Activated T-helper 2 cell treated with anti-CD3 and anti-CD28 coated beads, Interferon-gamma antibody, Interleukin-2, Interleukin-4, amounts not matched to agents 10 μg/mL and 5 μg/mL and 100 μg/mL, durations not matched to agents 14 hours and 24 hours and 36 hours (primary cell): ENCODE measurements at places on chromosomes 11 and 22.

GRCh38 chr11:108571001-108571400 is 22.6 kb downstream of the EXPH5 start:
- DNase-seq: no peak

GRCh38 chr11:30753994-30754393 is 167.8 kb upstream of the MPPED2 start:
- DNase-seq: no peak

GRCh38 chr22:19819208-19819910 is 35.3 kb downstream of the GNB1L start:
- no peak for DNase-seq

DNA sequence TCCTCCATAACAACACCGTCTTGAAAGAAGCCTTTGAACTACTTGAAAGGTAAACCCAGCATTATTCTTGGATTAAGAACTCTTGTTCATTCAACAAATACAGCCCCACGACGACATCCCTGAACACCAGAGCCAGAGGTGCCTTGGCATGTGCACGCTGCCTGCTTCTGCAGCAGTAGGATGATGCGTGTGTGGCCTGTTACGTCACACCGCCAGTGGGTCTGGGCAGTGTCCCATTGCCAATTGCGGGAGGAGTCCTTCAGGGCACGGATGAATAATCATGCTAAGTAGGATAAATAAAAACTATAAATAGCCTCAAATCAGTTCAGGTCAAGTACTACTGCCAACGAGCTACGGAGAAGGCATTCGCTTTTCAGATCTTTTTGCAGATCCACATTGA is 380.5 kb downstream of the SHANK2 start:
- no peak for DNase-seq

- DNase-seq: no peak
These were observed 122.9 kb downstream of the MAML2 start for GRCh38 chr11:96219981-96220623.

DNA sequence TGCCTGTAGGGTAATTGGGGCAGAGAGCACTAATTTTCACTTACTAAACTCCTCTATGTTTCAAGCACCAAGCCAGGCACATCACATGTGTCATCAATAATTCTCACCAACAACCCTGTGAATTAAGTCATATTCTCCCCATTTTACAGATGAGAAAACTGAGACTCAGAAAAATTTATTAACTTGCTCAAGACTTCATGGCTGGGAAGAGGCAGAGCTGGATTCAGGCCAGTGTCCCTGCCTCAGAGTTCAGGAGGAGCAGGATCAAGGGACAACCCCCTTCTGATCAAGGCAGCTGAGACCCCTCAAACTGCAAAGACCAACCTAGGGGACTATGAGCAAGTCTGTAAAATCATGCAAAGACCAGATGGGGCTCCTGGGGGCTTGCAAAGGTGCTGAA is 2.1 kb downstream of the SMIM35 start:
- no peak for DNase-seq

DNA sequence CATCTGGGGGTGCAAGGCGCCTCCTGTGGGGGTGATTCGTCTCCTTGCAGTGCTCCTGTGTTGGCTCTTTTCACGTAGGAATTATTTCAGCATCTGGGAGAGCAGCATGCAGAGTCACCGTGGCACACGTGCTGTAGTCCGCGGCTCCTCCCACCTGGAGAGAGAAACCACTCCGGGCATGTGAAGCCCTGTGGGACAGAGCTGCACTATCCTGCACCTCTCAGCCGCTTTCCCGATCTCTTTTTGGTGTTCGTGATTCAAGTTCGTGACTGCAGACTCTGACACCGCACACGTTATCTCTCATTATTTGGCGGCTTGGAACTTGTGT is 394.6 kb downstream of the TBC1D22A start:
- DNase-seq: no peak

- DNase-seq: no peak
These were observed 607.9 kb downstream of the BUD13 start for GRCh38 chr11:116164843-116165242.

GRCh38 chr11:94885133-94885532 is 88.2 kb downstream of the CWC15 start:
- DNase-seq: no peak

- DNase-seq: no peak
These were observed 2.4 kb downstream of the DDTL start for GRCh38 chr22:23969071-23969470.

GRCh38 chr11:13784441-13784840 is 116.0 kb downstream of the FAR1 start:
- DNase-seq: no peak

DNA sequence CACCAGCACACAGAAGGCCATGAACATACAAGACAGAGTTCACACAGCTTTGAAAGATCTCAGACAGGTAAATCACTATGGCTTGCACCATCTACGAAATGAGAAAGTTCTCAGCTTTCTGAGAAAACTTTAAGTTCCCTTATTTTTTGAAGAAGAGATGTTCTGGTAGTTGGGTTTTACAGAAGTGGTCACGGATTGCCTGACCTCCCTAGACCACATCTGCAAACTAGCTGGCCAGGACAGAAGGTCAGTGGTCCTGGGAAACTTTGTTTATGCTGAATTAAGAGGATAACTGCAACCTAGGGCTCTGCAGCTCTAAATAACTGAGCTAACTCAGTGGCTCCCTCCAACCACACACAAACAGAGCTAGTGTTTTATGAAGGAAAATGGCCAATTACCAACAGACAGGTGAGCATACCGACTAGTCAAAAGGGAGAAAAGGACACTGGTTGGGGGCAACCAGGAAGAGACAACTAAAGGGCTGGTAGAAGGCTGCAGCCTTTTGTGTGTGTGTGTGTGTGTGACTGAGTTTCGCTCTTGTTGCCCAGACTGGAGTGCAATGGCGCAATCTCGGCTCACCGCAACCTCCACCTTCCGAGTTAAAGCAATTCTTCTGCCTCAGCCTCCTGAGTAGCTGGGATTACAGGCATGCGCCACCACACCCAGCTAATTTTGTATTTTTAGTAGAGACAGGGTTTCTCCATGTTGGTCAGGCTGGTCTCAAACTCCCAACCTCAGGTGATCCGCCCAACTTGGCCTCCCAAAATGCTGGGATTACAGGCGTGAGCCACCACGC is 8.5 kb upstream of the SCN2B start:
- DNase-seq: no peak

GRCh38 chr11:2834503-2835273 is 50.9 kb downstream of the CDKN1C start:
- DNase-seq: no peak

GRCh38 chr11:85815186-85815931 is 4.4 kb upstream of the SYTL2 start:
- no peak for DNase-seq

GRCh38 chr22:44055805-44056204 is 31.7 kb downstream of the PARVB start:
- no peak for DNase-seq

GRCh38 chr22:39255449-39256185 is 10.8 kb upstream of the PDGFB start:
- DNase-seq: no peak

DNA sequence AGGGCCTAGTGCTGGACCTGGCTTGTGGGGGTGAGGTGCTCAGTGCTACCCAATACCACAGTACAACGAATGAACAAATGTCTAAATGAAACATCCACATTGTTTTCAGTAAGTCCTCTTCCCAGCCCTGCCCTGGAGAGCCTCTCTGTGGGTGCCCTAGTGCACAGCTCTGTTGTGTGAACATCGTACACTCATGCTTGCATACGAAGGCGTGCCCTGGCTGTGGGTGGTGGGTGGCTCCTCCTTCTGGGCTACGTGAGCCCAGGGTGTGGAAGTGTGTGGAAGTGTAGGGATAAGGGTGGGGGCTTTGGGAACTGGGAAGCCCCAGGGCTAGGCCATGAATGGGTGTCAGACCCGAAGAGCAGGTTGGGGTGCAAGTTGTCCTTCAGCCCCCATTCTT is 592 bp upstream of the NLRX1 start:
- no peak for DNase-seq

- DNase-seq: no peak
These were observed 969 bp downstream of the SCN3B start for GRCh38 chr11:123653483-123653826.

GRCh38 chr11:113332023-113332422 is 17.6 kb downstream of the TTC12 start:
- DNase-seq: no peak

DNA sequence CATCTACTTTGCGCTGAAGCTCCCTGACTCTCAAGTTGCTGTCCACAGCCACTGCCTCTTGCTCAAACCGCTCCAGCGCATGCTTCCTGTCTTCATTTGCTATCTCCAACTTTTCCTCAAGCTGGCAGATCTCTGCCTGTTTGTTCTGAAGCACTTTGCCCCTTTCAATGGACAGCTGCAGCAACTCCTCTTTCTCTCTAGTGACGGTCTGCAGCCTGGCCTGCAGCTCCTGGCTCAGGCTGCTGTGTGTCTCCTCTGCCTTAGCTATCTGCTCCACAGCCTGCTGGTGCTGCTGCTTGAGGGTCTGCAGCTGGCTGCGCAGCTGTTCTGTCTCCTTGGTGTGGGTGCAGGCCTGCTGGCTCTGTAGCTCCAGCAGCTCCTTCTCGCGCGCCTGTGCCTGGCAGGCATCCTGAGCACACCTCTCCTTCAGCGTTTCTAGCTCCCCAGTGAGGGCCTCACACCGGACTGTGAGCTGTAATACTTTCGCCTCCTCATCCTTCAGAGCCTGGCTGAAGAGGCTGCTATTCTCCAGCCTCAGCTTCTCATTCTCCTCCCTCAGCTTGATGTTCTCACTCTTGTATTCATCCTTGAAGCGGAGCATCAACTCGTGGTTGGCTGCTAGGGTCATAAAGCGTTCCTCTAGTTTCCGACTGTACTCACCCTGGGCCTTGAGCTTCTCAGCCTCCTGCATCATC is 723 bp downstream of the CCDC89 start:
- no peak for DNase-seq

DNA sequence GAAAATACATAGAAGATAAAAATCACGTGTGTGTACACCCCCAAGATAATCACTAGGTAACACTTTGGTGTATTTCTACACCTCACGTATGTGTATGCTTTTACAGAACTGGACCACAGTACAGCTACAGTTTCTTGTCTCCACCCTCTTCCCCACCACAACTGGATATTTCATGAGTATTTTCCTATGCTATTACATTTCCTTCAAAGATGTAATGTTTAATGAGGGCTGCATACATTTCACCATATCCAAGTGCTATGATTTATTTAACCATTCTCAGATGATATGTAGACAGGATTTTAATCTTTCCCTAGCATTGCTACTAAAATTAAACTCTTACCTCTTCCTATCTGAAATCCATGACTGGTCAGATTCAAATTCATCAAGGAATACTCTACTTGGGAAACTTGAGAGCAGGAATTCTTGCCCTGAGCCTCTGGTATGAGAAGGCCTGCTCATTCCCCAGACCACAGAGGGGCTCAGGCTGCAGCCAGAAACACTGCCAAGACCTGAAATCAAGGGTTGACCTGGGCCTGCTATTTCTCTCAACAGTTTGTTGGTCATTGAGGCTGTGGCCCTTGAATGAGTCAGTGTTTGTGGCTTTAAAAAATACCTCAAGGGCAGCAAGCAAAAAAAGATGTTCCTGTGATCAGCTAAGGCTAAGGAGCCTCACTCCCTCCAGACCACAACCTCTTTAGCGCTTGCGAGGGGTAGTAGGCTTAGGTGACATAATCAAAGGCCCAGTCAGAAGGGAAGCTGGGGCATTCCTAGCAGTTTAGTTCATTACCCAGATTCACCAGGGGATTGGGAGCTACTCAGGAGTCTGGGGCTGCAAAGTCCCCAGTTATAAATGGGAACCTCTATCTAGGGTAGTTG is 55.5 kb downstream of the ABTB2 start:
- DNase-seq: no peak

GRCh38 chr11:44494785-44495184 is 70.7 kb upstream of the CD82 start:
- DNase-seq: no peak

DNA sequence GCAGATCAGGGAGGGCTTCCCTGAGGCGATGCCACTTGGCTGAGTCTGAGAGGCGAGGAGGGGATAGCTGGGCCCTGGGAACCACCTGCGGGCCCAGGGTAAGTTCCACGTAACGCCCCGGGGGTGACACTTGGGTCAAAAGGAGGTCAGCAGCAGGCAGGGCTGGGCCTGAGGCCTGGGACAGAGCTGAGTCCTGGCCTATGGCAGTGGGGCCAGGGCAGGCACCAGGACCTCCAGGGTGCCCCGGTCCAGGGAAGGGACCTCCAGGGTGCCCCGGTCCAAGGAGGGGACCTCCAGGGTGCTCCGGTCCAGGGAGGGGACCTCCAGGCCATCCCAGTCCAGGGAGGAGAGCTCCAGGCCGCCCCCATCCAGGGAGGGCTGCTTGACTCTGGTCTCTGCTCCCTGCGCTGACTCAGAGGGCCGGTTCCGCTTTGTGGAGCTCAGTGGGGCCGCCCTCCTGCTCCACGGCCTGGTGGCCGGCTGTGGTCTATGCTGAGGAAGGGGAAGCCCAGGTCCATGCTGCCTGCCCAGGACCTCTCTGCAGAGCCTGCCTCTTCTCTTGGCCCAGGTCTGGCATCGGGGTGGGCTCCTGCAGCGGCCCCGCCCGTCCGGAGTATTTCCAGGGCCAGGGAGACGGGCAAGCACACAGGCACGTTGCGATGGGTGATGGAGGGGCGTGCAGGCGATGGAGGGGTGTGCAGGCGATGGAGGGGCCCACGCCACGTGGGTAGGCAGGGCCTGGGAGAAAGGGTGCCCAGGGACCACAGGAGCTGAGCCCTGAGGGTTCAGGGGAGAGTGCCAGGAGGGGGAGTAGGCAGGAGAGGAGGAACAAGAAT is 19.5 kb upstream of the WNT7B start:
- no peak for DNase-seq

DNA sequence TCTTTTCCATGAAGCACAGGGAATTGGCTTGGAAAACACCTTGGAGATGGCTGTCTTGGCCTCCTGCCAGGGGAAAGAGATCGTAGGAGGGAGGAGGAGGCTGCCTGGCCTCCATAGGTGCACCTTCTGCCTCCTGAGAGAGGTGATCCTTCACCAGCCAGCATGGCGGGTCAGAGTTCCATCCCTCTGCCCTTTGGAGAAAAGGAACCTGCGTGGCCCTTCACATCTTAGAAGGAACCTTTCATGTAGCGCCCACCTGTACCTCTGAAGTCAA is 58.2 kb upstream of the DRD2 start:
- no peak for DNase-seq

DNA sequence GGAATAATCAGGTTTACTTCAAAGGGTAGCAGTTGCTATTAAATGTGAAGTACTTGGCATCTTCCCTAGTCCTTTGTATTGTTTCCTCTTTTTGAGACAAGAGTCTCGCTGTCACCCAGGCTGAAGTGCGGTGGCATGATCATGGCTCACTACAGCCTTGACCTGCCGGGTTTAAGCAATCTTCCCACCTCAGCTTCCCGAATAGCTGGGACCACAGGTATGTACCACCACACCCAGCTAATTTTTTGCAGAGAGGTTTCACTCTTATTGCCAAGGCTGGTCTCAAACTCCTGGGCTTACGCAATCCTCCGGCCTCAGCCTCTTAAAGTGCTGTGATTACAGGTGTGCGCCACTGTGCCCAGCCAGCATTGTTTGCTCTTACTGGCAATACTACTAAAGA is 36.2 kb upstream of the RAPSN start:
- DNase-seq: no peak

DNA sequence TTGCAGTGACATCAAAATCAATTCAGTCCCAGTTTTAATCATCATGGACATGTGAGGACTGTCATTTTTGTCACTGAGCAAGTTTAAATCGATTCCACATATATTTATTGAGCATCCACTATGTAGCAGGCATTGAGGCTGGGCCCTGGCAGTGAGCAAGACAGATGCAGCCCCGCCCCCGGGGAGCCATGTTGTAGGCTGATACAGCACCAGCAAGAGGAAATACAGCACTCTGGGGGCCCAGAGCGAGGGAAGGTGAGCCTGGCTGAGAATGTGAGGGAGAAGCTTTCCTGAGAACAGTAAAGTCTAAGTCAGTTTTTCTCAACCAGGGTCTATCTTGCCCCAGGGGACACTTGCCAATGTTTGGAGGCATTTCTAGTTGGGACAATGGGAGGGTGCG is 108.6 kb upstream of the ASPHD2 start:
- DNase-seq: no peak
